Left cardiac atrium (tissue), 4 donors: ENCODE measurements at places on chromosomes 5 and 9.

DNA sequence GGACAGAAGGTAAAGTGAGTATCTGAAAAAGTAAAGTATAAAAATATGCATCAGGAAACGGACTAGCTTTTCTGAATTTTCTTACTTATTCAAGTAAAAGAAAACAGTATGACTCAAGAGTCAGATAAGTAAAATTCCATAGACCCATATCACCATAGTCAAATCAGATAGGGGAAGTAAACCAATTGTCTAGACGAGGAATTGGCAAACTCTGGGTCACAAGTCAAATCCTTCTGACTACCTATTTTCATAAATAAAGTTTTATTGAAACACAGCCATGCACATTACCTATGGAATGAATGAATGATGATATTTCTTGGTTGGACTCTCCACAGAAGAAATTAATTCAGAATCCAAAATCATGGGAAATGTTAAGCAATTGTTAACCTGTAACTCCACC lies 59.1 kb upstream of the TMC1 start:
- DNase-seq = no peak

DNA sequence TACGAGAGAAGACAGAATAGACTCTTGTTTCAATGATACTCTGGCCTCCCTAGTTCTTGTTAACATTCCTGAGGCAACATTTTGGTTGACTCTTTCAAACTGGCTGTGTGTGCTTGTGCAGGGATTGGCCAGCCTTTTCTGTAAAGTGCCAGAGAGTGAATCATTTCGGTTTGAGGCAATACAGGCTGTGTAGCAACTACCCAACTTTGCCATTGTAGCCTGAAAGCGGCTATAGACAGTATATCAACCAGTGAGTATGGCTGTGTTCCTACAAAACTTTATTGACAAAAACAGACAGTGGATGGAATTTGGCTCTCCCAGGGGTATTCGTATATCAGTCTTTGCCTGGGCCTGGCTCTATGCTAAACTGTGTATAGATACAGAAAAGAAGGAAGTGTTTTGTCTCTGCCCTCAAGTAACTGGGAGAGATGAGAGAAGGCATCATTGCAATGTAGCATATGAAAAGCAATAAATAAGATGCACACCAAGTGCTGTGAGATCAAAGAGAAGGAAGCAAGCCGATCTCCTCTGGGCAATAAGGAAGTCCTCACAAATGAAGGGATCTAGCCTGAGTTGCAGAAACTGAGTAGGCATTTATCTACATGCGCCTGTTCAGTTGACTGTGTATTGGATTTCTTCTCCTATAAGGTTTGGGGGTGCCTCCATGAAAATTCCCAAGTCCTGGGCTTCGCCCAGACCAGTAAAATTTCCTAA lies 568.0 kb upstream of the KLF4 start:
- DNase-seq = no peak

DNA sequence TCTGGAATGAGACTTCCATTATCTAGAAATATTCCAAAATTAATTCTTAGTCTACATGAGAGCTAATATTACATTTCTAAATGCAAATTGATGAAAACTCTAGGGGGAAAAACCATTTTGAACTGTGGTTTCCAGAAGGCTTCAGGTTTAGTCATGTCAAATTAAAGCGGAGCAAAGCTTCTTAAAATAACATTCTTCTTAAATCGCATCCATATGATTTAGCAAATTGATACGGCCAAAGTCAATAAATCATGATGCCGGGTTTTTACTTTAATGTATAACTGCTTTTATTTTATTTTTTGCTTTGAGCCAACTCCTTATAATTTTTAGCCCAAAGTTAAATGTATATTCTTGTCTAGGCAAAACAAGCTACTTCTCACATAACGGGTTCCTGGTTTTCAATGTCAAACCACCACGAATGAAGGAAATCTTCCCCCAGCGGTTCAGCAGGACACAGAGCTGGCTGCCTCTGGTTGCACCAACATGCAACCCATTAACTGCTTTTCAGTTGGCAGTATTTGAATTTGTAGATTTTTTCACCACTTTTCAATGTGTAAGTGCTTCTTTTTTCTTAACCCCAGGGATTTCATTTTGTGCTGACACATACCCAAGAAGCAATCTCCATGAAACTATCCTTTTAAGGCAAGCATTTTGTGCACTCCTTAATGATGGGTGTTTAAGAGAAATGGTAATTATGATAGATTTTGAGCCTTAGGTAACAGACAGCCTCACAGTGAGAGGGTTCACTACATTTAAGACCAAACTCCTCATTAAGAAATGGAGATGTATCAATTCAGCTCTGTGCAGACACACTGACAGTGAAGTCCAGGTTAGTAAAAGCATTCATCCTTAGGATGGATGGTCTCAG lies 35.5 kb downstream of the EFNA5 start:
- DNase-seq = no peak

DNA sequence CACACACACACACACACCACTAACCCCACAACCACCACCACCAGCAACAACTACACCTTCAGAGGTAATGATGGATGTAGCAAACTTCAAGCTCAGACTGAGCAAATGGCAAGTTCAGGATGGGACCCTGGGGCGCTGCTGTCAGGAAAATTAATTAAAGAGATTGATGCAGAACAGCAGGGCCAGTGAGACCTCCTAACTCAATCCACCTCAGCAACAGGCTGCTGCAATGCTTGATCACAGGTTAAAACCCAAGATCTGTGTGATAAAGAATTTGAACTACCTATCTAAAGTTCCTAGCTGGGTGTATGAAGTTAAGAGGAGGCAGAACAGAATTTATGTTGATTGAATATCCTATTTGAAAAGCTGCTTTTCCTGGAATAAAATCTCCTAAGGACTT lies 140.3 kb upstream of the FER start:
- no peak for DNase-seq

DNA sequence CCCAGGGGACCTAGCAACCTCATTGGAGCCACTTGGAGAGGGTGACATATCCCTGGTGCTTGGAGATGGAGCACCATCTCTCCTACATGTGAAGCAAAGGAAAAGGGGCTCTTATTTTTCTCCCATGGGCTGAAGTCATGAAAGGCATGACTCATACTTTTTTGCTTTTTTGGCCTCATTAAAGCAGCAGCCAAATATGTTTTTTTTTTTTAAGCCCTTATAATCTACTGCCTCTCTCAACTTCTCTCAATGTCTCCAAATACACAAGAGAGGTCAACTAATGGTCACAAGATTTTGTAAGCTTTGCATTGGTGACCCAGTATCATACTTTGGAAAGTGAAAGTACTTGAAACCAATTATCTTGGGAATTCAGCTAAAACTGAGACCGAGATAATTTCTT lies 1.6 kb upstream of the CFAP90 start:
- no peak for DNase-seq

DNA sequence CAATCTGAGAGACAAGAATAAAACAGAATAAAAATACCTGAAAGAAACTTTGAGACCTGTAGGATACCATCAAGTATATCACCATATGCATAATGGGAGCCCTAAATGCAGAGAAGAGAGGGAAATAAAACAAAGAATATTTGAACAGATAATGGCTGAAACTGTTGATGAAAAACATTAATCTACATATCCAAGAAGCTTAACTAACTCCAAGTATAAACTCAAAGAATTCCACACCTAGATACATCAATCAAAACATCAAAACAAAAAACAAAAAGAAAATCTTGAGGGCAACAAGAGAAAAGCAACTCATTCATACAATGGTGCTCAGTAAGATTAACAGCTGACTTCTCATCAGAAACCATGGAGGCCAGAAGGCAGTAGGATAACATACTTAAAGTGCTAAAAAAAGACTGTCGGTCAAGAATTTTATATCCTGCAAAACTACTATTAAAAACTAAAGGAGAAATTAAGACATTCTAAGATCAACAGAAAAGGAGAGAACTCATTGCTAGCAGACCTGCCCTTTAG lies 101.6 kb downstream of the FOXD1 start:
- DNase-seq = no peak
